ENCODE measurements at places on chromosomes 4 and X.

DNA sequence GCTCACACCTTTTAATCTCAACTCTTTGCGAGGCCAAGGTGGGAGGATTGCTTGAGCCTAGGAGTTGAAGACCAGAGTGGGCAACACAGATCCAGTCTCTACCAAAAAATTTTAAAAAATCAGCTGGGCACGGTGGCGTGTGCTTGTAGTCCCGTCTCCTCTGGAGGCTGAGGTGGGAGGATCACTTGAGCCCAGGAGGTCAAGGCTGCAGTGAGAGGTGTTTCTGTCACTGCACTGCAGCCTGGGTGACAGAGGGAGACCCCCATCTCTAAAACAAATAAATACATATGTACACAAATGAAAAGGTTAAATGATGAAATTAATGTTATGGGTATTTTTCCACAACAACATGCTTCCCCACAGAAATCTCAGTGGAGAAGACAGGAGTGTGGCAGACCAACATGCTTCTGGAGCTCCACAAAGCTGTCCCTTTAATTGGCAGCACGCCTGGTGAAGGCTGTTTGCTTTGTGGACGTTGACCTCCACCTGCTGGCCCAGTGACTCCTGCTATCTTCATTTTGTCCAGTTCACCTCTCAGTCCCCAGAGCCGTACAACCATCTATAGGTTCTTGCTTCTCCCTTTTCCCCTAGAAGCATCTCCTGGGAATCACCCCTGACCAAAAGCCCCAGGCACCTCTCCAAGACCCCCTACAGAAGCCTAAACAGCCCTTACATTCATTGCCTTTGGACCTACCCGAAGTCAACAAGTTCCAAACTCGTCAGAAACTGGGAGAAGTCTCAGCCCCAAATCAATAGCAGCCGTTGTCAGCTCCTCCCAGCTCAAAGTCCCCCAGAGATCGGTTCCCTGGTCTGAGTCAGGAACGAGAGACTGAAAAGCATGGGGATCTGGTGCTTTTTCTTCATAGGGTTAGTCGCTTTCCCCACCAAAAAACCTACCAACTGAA, 36.4 kb upstream of the CD99 start:
- DNase-seq: no peak

- no peak for DNase-seq
Observed at GRCh38 chrX:23784470-23785331, 1.7 kb downstream of the SAT1 start.

DNA sequence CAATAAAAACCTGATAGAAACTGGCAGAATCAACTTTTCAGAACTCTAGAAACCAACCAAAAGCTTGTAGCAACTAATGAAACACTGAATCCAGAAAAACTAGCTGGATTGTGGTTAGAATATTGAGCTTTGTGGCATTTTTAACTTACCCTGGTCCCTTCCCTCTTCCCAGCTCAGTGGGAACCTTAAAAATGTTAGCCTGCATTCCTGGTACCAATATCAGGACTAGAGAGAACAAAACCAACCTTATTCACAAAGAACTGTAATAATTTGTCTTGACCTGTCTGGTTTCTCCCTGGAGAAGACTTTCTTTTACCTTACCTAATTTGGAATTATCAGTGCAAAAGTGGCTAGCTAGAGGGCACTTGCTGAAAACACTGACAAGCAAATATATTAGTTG, 21.2 kb downstream of the SH3D19 start:
- DNase-seq: no peak

DNA sequence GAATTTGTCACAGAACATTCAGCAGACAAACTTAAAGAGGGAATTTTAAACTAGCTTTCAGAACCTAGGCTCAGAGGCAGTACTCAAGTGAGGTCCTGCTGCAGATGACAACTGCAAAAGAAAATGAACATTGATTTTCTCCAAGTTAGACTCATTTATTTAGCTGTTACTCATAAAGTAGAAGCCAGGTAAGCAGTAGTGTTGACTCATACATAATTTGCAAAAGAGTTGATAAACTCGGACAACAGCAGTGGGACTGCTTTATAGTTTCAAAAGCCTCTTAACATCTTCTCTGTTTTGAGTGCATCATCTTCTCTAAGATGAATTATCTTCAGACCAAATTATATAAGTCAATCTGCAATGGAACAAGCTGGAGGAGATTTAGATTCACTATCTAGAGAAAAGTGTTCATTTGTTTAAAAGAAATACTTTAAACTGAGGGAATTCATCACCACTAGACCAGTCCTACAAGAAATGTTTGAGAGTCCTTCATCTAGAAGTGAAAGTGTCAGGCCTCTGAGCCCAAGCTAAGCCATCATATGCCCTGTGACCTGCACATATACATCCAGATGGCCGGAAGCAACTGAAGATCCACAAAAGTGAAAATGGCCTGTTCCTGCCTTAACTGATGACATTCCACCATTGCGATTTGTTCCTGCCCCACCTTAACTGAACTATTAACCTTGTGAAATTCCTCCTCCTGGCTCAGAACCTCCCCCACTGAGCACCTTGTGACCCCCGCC, 49.5 kb downstream of the COQ2 start:
- no peak for DNase-seq

All from natural killer cell treated with Interleukin-12 subunit alpha and Interleukin-12 subunit beta and Interleukin-15 and Interleukin-18, amount 100 ng/mL, for 72 hours (primary cell).